ENCODE measurements at places on chromosomes 7 and 10.
A peak's percentile ranks its signal among the peaks of the same experiment; 100 is the strongest.

DNA sequence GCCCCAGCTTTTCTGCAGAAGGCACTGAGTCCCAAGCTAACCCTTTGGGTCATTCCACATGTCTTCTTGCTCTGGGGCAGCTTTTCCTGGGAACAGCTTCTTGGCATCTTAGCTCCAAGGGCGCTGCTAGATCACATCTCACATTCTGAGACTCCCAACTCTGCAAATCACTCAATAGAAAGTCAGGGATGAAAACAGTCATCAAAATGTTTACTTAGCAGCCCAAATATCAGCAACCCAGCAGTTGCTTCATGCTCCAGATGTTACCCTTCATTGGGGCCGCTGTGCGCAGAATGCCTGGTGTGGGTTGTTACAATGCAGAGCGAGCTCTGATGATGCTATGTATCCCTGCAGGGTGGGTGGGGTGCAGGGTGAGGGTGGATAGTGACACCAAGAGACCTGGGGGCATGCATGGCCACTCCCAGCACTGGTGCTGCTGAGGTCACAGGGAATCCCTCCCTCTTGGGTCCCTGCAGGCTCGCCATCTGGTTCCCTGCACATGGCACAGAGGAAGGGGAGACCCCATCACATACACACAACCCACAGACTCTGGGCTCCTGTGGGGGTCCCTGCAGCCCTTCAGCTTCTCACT lies 19.0 kb downstream of the WDFY4 start:
- DNase-seq: no peak

DNA sequence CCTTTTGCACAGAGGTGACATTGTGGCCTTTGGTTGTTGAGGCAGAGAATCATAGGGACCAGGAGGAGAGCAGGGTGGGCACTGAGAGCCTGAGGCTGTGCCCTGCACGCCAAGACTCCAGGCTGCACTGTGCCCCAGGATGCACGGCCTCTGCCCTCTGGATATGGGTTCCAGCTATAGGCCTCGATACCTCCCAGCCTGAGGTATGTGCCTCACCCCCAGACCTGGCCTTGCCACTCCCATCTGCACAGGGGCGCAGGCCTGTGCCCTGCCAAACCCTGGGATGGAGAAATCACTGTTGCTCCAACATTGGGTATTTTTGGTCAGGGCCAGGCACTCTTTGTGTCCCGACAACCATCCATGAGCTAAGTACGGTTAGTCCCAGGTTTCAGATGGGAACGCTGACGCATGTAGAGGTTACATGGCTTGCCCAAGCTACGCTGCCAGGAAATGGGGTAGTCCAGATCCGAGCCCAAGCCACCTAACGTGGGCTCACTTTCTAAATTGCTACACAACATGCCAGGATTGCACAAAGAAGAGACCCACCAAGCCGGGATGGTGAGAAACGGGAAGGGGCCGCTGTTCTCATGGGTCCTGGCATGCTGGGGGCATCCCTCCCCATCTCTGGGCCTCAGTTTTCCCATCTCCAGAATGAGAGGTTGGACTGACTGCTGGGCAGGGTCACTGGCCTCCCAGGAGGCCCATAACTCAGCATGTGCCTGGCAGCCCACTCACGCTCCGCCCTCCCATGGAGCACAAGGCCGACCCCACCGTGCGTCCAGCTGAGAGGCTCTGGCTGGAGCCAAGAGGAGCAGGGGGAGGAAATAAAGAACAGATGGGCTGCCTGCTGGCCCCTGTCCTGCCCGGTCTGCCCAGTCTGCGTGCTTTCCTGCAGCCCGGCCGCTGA lies 44.2 kb downstream of the ZCCHC24 start:
- DNase-seq: no peak

GRCh38 chr10:26243351-26243720 lies 26.8 kb downstream of the GAD2 start:
- no peak for DNase-seq

- DNase-seq: no peak
These were observed 165.7 kb downstream of the LRMDA start for GRCh38 chr10:75596930-75597620.

DNA sequence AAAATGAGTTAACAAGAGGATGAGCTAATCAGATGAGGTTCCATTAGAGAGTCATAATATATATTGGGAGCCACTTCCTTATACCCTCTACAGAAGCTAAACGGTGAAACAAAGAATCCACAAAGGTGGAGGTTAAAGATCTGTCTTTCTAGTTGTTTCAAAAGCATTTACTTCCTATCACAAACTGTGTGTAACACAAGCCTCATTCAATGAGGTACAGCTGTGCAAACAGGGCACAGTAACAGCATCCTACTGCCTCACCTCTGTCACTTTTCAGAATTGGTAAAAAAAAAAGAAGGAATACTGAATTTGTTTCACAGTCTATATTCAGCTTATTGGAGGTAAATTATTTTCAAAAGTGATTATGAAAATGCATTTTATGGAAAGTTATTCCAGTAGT lies 128.7 kb downstream of the AGMO start:
- peak; percentile 52 for DNase-seq

- DNase-seq: peak; percentile 44
These were observed 628.7 kb downstream of the TYW1 start for GRCh38 chr7:67625257-67625737.

GRCh38 chr7:105979405-105979804 lies 16.3 kb downstream of the CDHR3 start:
- DNase-seq: no peak

- DNase-seq: no peak
These were observed 362.3 kb downstream of the GATA3 start for GRCh38 chr10:8416760-8417159.

GRCh38 chr7:142908921-142909890 lies 23.7 kb upstream of the TRPV6 start:
- DNase-seq: no peak

DNA sequence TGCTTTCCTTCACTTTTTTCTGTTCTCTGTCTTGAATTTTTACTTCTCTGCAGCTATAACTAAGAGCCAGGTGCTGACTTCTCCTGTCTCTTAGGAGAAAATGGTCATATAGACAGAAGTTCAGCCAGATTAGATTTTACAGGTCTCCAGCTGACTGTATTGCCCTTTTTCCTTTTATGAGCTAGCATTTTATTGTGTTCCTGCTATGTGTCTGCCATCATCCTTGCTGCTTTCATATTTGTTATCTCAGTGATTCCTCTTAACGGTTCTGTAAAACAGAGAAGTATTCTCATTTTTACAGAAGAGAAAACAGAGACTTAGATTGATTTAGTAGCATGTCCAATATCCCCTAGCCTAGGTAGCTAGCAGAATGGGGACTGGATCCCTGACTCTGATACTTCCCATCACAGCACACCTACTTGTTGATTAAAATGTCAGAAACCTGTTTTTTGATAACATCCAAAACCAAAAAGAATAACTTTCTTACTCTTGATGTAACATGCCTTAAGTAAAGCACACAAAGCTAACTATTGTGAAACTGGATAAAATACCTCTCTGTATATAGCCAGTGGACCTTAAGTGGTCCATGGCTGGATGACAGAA lies 5.2 kb downstream of the KAT6B start:
- no peak for DNase-seq

DNA sequence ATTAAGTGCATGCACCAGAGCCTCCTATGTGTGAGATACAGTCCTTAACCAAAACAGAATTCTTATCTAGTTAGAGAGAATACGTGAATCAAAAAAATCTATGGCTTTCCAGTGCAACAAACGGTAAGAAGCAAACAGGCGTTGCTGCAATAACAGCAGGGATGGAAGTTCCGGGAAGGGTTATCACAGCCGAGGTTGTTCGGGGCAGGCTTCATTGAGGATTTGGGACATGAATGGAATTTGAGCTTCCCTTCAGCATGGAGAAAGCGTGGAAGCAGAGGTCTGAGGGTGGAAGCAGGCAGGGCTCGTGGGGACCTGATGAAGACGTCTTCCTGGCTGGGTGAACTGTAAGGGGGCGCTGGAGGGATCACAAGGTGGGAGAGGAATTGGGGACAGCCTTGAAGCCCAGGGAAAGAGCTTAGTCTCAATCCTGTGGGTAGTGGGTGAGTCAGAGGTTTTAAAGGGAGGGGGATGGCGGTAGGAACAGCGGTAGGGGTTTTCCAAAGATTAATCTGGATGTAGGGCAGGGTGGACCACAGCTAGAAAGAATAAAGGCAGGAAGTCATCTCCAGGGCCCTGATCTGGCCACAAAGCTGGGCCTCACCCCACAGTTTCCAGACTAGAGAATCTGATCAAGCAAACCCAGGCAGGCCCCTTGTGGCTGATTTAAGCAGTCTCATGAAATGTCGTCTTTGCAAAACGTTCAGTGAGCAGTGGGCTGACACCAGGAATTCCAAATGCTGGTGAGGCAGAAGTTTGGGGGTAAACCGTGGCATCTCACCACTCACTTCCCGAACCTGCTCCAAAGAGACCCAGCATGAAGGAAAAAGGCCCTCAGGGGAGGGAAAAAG lies 65.1 kb downstream of the CALML3 start:
- no peak for DNase-seq

GRCh38 chr10:55786461-55787050 lies 574.5 kb downstream of the ZWINT start:
- no peak for DNase-seq

DNA sequence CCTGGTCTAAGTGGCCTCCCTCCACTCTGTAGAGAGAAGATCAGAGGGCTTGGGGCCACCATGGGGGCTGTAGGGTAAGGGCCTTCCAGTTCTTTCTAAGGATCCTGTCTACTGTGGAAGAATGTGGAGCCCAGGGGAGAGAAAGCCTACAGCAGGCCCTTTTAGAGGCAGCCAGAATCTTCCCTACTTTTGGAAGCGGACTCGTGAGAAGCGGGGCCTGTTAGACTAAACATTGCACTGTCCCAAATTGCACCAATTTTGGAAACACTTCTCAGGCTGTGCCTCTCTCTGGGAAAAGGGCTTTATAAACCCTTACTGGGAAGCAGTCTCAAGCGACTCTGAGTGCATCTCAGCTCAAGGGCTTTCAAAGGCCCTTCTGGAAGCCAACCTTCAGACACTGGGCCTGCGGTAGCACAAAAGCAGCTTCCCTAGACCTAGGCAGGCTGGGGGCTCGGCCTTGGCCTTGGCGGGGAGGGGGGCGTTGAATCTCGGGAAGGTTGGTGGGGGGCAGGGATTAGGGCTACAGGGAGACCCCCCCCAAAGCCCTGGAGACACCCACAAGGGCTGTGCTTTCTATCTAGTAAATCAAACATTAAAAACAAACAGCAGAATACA lies 298.1 kb downstream of the GFRA1 start:
- no peak for DNase-seq

DNA sequence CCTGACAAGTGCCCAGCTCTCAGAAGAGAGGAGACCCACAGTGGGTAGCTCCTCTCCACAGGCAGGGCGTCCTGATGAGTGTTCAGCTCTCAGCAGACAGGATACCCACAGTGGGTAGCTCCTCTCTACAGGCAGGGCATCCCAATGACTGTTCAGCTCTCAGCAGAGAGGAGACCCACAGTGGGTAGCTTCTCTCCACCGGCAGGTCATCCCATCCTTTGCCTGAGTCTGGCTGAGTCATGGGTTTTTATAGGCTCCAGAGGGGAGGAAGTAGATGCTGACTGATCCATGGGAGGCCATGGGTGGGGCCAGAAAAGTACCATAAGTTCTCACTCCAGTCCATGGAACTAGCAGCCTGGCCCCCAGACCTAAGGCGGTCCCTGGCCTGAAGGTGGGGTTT lies 18.5 kb downstream of the CFAP70 start:
- no peak for DNase-seq

DNA sequence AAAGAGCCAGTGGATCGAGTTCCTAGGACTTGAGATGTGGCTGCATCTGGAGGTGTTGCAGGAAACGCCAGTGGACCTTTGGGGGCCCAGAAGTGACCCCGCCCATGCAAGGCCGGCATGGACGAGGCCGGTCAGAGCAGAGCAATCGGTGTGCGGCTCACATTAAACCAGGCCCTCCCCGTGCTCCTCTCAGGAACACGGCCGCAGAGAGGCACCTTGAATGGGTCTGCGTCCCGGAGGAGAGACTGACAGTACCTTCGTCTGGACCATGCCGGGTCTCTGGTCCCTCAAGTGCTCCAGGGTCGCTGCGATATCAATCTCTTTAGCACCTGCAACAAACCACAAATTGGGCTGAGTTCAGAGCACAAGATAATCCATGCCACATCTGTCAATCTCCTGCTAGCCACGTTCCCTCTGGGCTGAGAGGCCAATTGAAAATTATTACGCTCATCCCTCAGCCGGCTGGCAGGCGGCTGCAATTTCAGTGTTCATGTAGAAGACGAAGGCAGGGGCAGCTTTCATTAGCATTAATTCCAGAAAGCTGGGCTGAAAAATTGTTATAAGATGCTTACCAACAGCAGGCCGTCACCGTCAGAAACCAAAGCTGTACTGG lies 212.0 kb downstream of the DNAJB6 start:
- no peak for DNase-seq

GRCh38 chr10:95536017-95536416 lies 25.2 kb downstream of the SORBS1 start:
- DNase-seq: no peak

- no peak for DNase-seq
These were observed 17.1 kb downstream of the UBE2D1 start for GRCh38 chr10:58351616-58352578.

- DNase-seq: no peak
These were observed 5.5 kb downstream of the GPR146 start for GRCh38 chr7:1049801-1050200.

- peak; percentile 84 for DNase-seq
These were observed 1002.0 kb downstream of the LRMDA start for GRCh38 chr10:76433161-76434005.

DNA sequence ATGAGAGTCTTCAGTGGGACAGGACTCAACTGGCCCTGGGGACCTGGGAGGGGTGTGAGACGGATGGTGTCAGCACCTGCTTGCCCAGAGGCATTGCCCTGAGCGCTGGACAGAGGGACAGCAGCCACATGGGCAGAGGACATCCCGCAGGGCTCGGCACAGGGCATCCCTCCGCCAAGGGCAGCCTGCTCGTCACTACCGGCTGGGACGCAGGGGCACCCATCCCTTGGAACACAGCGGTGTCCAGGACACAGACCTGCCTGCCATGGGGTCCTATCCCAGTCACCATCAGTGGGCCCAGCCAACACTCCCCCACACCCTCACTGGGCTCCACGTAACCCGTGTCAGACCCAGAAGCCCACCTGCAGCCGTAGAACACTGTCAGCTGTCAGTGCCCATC lies 109.3 kb downstream of the LARP4B start:
- no peak for DNase-seq

- no peak for DNase-seq
These were observed 207.3 kb downstream of the FAM107B start for GRCh38 chr10:14567421-14567820.

DNA sequence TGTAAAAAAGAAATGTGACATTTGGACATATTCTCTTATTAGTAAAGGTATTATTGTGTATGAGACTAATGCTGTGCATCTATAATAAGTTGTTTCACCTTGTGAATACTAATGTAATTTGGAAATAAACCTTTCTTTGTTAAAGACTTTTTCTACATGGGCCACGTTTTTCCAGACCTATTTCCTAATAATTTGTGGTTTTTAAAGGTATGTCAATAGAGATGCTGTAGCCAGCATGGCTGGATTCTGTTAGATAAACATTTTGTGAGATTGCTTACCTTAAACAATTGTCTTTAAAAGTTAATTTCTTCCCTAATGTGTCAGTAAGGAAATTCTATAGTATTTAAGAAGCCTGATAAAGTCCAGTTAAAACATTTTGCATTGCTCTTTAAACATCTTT lies 56.0 kb downstream of the KAT6B start:
- DNase-seq: no peak

GRCh38 chr7:105819559-105819958 lies 56.8 kb downstream of the ATXN7L1 start:
- DNase-seq: no peak
